ENCODE measurements at places on chromosomes 11 and 22. TPM values are rescaled to one million over a fixed set of nuclear protein-coding genes. Genes with fewer than 3 reads are reported as not detected.

Gene TSPAN32
- 1.2 TPM for total RNA-seq

Gene TRPM5
- total RNA-seq, result under 0.01 TPM

Gene MUC5AC
- total RNA-seq, result 0.39 TPM

DNA sequence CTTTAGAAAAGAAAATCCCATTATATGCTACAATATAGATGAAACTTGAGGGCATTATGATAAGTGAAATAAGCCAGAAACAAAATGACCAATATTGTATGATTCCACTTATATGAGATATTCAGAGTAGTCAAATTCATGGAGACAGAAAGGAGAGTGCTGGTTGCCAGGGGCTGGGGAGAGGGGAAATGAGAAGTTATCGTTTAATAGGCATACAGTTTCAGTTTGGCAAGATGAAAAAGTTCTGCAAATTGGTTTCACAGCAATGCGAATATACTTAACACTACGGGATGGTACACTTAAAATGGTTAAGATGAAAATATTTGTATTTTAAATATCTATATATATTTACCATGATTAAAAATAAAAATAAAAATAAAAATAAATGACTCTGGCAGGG lies 31.1 kb upstream of the RDX start:
- DNase-seq, result no peak

- DNase-seq, result no peak
Observed at GRCh38 chr22:23418159-23418788, 161.8 kb downstream of the IGLL1 start.

GRCh38 chr11:112404112-112404511 lies 143.5 kb upstream of the PLET1 start:
- no peak for DNase-seq

DNA sequence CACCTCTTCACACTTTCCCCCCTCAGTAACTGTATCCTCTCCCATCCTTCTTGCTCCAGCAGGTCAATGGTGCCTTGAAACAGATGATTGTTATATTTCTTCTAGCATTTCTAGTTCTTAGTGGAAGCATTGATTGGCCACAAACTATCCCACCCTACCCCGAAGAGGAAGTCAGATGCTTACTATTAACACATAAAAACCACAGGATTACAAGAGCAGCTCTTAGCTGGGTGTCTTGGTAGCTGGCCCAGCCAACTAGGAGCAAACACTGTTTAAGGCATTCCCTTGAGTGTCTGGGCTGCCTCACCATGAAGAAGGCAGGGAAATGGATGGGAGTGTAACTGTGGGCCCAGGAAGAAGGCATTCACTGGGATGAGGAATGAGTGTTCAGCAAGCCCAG lies 176.6 kb downstream of the GRIK4 start:
- no peak for DNase-seq

Gene UBASH3B
- 3.8 TPM for total RNA-seq

Gene MS4A6A
- total RNA-seq, result 33.6 TPM

- no peak for DNase-seq
Observed at GRCh38 chr11:12695221-12695794, 21.1 kb downstream of the TEAD1 start.

- DNase-seq, result no peak
Observed at GRCh38 chr11:19161651-19162050, 40.1 kb downstream of the CSRP3 start.

DNA sequence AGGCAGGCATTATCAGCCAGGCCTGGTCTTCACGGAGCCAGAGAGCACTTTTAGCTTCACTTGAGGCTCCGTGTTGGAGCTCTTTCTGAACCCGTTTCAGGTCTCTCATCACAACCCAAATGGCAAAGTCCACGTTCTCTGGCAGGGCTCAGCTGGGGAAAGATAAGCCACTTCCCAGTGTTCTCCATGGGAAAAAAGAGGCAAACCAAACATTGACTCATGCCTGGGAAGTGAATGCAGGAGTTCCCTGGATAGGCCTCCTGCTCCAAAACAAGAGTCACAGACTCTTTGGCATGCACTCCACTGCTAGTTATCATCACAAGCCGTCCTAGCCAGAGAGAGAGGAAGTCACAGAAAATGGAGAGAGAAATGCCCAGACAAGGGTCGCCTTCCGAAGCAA lies 11.6 kb downstream of the OPCML start:
- no peak for DNase-seq

DNA sequence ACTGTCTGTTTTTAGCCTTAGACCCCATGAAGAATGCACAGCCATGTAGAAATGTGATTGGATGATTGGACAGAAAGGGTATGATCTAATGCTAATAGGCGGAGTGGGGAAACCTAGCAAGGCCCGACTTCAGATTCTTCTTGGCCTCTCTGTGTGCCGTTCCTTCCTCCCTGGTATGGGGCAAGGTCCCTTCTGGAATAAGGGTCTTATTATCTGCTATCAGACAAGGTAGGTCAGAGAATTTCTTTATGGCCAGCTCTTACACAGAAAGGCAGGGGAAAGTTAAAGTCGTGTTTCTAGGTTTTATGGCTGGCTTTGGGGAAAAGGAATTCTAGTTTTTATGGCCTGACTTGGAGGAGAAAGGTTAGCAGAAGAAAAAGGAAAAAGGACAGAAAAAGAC lies 30.6 kb downstream of the DBX1 start:
- DNase-seq, result no peak

DNA sequence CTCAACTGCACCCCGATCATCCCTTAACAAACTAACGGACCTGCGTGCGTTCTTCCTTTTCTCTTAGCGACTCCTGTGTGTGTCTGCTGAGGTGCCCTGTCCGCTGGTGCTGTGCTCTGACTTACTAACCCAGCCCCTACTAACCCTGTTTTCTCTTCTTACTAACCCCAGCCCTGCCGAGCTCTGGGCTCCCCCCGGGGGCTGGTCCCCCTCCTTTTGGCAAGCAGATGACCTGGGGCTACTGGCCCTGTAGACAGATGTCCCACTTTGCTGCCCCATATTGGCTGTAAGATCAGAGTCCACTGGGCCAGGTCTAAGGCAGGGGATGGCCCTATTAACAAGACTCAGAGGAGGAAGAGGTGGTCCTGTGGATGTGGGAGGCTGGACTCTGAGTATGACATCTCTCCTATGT lies 14.7 kb downstream of the MIAT start:
- no peak for DNase-seq

Gene OR5M3
- not detected for total RNA-seq

Gene C22orf31
- total RNA-seq, result 0.20 TPM

Gene TRIM22
- total RNA-seq, result 13.0 TPM

GRCh38 chr11:127191261-127191660 lies 190.7 kb upstream of the KIRREL3 start:
- DNase-seq, result no peak

DNA sequence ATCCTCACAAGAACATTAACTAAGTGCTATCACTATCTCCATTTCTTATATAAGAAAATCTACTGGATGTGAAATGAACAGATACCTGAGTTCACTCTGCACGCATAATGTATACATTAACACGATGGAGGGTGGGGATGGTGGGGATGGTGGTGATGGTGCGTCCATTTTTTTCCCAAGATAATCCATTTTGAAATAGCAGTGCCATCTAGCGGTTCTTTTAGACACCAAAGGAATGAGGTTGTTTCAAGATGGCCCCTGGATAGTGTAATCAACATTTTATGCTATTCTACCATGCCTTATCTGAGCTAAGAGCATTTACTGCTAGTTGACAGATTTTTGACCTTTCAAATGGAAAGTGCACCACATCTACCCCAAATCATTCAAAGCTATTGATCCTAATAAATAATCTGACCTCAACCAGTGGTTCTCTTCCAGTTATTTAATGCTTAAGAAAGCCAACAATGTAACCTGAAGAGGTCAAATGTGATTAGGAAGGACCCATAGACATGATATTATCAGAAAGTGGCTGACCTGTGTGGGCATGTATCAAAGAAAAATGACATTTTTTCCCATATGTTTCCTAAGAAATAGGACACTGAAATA lies 714.7 kb upstream of the TENM4 start:
- no peak for DNase-seq

Gene NARS2
- total RNA-seq, result 17.3 TPM

Gene CST6
- 279 TPM for total RNA-seq

DNA sequence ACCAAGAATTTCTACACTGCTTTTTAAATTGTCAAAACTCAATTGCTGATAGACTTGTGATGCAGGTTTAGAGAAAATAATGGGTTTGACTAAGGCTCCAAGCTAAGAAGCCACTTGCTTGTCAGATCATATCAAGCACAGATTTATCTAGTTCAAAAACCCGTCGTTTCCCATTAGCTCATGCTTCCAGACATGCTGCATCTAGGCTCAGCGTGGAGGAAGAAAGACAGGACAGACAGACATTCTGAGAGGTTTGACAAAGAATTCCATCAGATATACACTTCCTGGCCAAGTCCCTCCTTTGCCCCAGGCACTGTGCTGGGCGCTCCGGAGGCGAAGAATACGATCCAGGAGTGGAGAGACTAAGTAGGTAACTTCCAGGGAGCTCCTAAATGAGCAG lies 76.8 kb downstream of the KCNC1 start:
- no peak for DNase-seq

GRCh38 chr11:10392095-10393079 lies 62.7 kb upstream of the AMPD3 start:
- DNase-seq, result no peak

DNA sequence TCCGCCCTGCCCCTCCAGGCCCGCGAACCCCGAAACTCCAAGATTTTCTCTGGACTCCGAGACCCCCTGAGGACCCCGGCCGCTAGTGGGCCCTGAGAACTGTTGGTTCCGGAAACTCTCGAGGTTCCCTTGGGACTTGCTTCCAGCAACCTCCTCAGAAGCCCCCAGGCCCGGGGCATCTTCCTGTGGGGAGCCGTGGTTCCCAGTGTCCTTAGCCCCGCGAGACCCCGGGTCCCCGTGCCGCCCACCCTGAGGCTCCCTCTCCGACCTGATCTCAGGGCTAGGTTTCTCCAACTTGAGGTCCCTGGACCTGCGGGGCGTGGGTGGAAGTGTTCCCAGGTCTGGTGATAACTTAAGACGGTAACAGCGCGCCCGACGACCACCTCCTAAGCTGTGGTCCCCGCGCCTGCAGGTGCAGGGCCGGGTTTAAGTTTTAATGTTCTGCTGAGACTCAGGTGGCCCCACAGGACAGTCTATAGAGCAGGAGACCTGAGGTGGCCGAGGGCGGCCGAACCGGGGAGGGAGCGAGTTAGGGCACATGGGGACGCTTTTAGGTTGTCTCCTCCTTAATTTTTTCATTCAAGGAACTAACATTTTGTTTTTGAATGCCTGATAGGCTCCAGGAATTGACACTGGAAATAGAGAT lies 720 bp downstream of the FAM118A start:
- no peak for DNase-seq

- no peak for DNase-seq
Observed at GRCh38 chr11:121478895-121479697, 26.3 kb upstream of the SORL1-AS1 start.

Gene OR51B5
- total RNA-seq, result 0.30 TPM

DNA sequence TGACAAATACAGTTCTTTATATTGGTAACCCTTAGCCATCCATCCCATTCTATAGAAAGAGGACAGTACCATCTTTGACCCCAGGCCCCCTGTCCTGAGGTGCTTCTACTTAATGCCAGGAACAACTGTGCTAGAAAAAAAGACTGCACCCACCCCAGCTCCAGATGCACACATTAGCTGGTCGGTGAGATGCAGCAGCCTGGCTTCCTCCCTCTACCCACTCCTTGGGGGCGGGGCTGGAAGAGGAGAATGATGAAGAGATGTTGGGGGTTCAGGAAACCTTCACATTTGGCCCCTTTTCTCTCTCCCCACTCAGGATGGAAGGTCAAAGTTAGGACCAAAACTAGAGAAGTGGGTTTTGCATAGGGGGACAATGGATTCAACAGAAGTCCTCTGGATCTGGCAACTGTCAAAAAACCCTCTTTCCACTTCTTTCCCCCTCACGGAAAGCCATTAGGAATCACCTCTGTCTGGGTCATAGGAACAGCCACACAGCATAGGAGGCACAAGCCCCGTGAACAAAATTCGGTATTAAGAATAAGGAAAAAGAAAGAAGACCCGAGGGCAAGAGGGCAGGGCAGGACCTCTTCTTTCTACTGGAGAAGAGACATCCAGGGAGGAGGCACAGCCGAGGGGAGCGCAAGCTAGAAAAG lies 755 bp downstream of the NRIP3 start:
- DNase-seq, result no peak

DNA sequence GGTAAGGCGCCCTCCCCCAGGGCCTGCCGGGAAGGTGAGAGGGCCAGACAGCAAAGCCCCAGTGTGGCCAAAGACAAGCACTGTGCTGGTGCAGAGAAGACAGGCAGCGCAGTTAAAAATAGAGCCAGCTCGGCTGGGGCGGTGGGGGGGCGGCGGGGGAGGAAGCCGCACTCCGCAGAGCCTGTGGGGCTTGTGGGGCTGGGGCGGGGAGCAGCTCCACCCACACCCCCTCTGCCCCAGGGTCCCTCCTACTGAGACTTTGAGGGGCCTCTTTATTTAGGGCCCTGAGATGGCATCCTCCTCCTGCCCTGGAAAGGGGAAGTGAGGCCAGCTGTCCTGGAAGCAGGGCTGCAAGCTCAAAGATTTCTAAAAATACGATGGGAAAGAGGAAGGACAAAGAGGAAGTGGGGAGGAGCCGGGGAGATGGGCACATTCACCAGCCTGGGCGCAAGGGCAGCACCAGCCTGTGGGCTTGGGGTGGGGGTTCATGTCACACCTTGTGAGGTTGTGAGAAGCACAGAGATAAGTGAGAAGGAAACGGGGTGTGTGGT lies 2.6 kb downstream of the CYTH4 start:
- DNase-seq, result no peak

GRCh38 chr11:36264011-36264972 lies 24.9 kb downstream of the COMMD9 start:
- DNase-seq, result no peak

DNA sequence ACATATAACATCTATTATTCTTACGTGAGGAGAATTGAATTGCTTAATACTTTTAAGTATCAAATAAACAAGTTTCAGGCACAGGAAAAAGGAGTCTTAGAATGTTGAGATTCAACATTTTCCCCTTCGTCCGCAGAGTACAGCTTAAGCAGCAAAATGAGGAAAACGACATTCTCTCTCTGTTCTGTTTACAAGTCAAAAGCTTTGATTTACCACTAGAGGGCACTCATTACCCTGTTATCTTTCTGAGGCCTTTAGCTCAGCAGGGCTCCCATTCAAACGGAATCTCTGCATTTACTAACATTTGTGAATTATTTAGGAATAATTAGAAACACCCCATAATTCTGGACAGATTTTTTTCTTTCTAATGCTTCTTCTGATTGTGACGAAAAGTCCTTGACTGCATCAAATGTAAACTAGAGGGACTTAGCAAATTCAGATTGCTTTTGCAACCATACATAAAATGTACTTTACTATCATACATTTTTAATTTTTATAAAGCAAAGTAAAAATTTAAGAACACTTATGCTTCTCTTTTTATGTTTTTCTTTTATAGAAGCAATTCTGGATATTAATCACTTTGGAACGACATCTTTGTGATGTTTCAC lies 75.0 kb downstream of the JRKL start:
- DNase-seq, result peak; percentile 80

DNA sequence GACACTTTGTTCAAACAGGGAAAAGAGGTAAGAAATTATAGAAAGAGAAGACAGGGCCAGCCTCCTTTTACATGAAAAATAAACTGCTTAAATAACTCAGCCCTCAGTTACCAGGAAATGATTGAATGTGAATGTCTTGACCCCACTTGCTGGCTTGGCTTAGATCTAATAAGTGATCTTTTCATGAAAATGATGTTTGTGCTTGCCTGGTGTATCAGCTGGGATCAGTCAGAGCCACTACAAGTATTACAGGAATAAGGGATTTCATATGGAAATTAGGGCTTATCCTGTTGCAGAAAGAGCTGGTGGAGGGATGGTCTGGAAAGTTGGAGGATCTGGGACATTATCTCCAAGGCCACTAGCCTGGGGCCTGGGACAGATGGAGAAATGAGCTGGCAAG lies 51.8 kb downstream of the COMMD9 start:
- no peak for DNase-seq

GRCh38 chr11:128749974-128750373 lies 56.1 kb downstream of the FLI1 start:
- no peak for DNase-seq

All from skin of body (tissue), 3 donors.